ENCODE measurements at places on chromosomes 7 and 10. TPM values are rescaled to one million over a fixed set of nuclear protein-coding genes. Genes with fewer than 3 reads are reported as not detected.
A peak's percentile ranks its signal among the peaks of the same experiment; 100 is the strongest.

The TRIM50 gene
- total RNA-seq = not detected

The UNCX gene
- total RNA-seq = not detected

The OR2A5 gene
- total RNA-seq = not detected

DNA sequence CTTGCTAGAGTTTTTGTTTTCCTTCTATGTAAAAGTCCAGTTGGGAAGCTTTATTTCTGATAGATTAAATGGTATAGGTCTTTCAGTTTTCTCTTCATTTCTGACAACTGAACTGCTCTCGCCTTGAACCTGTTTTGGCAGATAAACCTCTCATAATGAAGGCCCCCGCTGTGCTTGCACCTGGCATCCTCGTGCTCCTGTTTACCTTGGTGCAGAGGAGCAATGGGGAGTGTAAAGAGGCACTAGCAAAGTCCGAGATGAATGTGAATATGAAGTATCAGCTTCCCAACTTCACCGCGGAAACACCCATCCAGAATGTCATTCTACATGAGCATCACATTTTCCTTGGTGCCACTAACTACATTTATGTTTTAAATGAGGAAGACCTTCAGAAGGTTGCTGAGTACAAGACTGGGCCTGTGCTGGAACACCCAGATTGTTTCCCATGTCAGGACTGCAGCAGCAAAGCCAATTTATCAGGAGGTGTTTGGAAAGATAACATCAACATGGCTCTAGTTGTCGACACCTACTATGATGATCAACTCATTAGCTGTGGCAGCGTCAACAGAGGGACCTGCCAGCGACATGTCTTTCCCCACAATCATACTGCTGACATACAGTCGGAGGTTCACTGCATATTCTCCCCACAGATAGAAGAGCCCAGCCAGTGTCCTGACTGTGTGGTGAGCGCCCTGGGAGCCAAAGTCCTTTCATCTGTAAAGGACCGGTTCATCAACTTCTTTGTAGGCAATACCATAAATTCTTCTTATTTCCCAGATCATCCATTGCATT is 27.1 kb downstream of the MET start:
- no peak for DNase-seq
- peaks cover 100% of the 10 kb centered on the region for H3K4me1 ChIP-seq
- peaks cover 64% of the 10 kb centered on the region for H3K36me3 ChIP-seq
- H3K27ac ChIP-seq = peak overlapping the region; percentile 91
- no peaks in the 10 kb centered on the region for H3K27me3 ChIP-seq
- no peak overlapping the region for H3K4me3 ChIP-seq

DNA sequence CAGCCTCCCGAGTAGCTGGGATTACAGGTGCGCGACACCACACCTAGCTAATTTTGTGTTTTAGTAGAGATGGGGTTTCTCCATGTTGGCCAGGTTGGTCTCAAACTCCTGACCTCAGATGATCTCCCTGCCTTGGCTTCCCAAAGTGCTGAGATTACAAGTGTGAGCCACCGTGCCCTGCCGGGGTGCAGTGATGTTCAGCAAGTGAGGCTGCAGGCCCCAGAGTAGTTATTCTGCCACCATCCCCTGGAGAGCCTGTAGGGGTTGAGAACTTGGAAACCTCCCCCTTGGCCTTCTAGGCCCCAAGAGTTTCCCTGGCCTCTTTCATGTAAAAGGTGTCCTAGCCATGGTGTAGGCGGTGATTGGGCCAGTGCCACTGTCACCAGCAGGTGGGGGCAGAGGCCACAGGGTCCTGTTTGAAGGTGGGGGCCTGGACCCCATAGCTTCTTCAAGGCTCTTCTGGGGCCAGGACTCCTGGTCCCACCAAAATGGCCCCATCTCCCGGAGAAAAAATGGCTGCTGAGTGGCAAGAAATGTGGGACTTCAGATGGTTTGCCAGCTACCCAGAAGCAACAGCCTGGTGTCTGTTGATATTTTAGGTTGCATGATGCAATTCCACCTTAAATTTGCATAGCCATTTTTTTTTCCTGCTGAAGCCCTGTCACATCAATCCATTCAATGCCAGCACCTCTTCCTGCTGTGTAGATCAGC is 25.5 kb upstream of the INMT start:
- DNase-seq = no peak
- H3K4me3 ChIP-seq = no peak overlapping the region
- H3K27ac ChIP-seq = no peak overlapping the region

GRCh38 chr10:84668186-84668763 is 339.9 kb downstream of the CCSER2 start:
- no peaks in the 10 kb centered on the region for H3K4me1 ChIP-seq
- H3K36me3 ChIP-seq = no peaks in the 10 kb centered on the region
- DNase-seq = no peak
- H3K27ac ChIP-seq = no peak overlapping the region
- H3K27me3 ChIP-seq = peaks cover 41% of the 10 kb centered on the region

GRCh38 chr7:55550010-55550663 is 22.2 kb downstream of the VOPP1 start:
- peak; percentile 33 for DNase-seq
- H3K27me3 ChIP-seq = no peaks in the 10 kb centered on the region

DNA sequence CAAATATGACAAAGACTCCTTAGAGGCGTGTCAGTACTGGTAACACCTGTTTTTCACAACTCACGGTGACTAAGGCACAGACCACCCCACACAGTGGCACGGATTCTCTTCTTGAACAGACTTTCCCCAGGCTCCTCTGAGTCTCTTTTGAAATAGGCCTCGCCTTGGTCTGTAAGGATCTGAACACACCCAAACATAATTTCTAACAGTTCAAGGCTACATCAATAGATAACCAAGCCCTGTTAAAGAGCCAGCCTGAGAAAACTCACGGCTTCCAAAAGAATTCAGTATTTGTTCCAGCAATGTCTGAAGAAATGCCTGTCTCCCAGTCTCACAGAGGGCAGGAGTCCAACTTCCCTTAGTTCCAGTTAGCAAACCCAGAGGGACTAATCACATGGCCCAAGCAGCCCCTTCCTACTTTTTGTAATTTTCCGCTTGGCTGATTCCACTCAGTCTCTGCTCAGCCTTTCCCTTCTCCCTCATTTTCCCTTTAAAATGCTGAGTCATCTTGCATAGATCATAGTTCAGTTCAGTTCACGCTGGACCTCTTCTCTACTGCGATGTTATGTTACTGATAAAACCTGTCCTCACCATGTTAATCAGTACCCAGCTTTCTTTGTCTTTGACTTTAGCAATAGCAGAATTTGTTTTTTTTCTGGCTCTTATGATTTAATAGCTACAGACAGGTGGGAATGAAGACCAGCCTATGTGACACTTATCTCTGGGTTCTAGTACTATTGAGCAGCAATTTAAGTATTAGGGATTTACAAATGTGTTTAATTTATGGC is 22.6 kb upstream of the AKR1C3 start:
- no peaks in the 10 kb centered on the region for H3K36me3 ChIP-seq
- H3K27ac ChIP-seq = no peak overlapping the region
- no peak for DNase-seq
- no peak overlapping the region for H3K4me3 ChIP-seq
- no peaks in the 10 kb centered on the region for H3K27me3 ChIP-seq
- peaks cover 10% of the 10 kb centered on the region for H3K4me1 ChIP-seq

DNA sequence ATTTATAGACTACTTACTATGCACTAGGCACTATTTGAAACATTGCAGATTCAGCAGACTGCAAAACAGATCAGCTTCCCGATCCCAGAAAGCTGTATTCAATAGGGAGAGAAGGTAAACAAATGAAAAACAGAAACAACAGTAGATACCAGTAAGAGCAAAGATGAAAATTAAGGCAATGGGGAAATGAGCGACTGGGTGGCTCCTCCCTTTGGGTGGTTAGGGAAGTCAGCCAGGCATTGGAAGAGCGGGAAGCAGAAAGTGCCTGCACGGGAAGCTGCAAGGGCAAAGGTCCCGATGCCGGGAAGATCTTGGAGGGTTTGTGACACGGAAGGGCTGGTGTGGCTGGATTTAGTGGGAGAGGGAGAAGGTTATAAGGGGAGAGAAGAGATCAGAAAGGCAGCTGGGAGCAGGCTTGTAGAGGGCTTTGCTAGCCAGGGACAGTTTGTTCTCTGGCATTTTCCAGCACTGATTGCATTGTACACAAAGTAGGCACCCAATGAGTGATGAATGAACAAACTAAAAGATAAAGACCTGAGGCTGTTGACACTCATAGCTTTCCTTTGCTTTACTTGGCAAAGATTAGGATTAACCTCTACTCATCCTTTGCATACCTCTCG is 67.8 kb downstream of the NAMPT start:
- H3K4me1 ChIP-seq = peaks cover 24% of the 10 kb centered on the region
- peak; percentile 21 for DNase-seq
- H3K27me3 ChIP-seq = no peaks in the 10 kb centered on the region
- H3K4me3 ChIP-seq = peak overlapping the region; percentile 40
- H3K36me3 ChIP-seq = no peaks in the 10 kb centered on the region
- H3K27ac ChIP-seq = peak overlapping the region; percentile 58

DNA sequence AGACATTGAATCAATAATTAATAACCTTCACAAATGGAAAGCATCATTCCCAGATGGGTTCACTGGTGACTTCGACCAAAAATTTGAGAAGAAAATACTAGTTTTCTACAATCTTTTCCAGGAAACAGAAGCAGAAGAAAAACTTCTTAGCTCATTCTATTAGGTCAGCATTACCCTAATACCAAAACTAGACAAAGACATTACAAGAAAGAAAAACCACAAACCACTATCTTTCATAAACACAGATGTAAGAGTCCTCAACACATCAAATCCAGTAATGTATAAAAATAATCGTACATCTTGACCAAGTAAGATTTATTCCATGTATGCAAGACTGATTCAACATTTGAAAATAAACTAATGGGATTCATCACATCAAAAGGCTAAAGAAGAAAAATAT is 64.0 kb upstream of the CDK1 start:
- no peaks in the 10 kb centered on the region for H3K4me1 ChIP-seq
- H3K36me3 ChIP-seq = no peaks in the 10 kb centered on the region
- no peak overlapping the region for H3K4me3 ChIP-seq
- DNase-seq = no peak
- no peaks in the 10 kb centered on the region for H3K27me3 ChIP-seq

DNA sequence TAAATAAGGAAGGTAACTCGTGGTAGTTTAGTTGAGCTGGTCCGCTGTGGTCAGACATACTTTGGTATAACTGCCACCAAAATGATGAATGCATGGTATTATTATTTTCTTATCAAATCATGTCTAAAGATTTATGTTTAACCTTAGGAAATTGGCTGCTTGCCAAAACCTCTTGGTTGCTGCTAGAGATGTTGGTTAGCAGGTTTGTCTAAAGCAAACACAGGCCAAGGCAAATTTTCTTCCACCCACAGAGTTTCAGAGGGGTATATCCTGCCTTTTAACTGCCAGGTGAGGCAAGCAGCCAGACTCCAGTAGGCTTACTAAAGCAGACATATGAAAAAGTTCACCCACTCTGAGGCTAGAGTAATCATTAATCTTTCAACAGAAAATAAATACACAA is 101.4 kb downstream of the SEMA3E start:
- H3K4me3 ChIP-seq = no peak overlapping the region
- H3K36me3 ChIP-seq = no peaks in the 10 kb centered on the region
- H3K27me3 ChIP-seq = no peaks in the 10 kb centered on the region
- DNase-seq = peak; percentile 6
- H3K27ac ChIP-seq = no peak overlapping the region
- peaks cover 4% of the 10 kb centered on the region for H3K4me1 ChIP-seq

DNA sequence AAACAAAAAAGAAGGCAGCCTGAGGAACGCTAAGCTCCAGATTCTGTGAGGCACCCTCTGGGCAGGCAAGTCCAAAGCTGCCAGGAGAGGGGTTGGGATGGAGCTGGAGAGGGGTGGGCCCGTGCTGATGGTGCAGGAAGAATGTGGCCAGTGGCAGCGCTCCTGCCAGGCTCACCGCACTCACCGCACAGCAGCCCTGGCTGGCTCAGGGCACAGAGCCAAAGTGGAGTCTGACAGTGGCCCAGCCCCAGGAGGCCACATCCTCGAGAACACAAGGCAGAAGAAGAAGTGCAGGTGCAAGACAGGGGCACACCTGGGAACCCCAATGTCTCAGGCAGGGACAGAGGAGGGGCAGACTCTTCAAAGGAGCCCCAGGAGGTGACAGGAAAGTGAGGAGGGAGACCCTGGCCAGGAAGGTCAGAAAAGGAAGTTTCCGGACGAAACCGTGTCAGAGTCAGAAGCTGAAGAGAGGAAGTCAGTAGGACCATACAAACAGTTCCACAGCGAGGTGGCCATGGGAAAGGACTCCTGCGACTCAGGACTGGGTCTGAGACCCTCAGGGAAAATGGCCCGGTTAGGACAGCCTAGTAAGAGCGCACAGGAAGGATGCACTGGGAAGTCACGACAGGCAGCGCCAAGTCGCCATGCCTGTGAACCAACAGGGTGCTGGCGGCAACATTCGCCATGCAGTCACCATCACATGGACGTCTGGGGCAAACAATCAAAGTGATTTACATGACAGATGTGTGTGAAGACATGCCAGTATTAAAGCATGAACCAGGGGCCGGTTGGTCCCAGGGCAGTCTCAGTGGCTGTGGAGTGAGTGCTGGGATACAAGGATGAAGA is 54.4 kb downstream of the COBL start:
- no peaks in the 10 kb centered on the region for H3K27me3 ChIP-seq
- no peak for DNase-seq
- H3K36me3 ChIP-seq = no peaks in the 10 kb centered on the region
- H3K4me1 ChIP-seq = peaks cover 19% of the 10 kb centered on the region

DNA sequence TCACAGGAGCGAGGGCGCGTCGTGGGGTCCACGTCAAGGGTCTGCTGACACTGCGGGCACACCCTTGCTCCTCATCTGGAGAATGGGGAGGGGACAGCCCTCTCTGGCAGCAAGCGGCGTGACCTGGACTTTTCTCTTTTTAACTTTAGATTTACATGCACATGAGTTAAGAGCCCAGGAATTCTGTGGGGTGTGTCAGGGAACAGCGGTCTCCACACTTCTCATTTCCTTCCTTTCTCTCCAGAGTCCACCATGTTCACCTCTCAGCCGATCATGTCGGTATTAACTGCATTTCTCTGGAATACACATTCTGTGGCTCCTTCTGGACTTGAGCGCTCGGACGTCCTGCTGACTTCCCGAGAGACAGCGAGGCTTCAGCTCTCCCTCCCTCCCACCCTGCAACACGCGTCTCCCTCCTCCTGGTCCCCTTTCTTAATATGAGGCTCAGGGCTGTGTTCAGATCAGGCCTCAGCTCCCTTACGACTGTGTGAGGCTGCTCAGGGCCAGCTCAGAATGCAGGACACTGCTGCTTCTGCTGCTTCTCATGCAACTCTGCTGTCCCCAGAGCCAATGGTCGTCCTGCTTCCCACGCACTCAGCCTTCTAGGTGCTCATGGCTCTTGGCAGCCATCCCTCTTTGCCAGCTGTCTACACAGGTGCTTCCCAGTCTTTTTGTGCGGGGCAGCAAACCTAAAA is 261.3 kb downstream of the ELFN1 start:
- no peak overlapping the region for H3K4me3 ChIP-seq
- H3K4me1 ChIP-seq = no peaks in the 10 kb centered on the region
- H3K27me3 ChIP-seq = no peaks in the 10 kb centered on the region
- no peak for DNase-seq

Data from HCT116 (cell line).